ENCODE measurements at places on chromosomes 12 and 14. TPM values are rescaled to one million over a fixed set of nuclear protein-coding genes. Genes with fewer than 3 reads are reported as not detected.

The TBX3 gene
- total RNA-seq: 2.4 TPM

The C14orf39 gene
- not detected for total RNA-seq

The ULK1 gene
- total RNA-seq: 23.5 TPM

DNA sequence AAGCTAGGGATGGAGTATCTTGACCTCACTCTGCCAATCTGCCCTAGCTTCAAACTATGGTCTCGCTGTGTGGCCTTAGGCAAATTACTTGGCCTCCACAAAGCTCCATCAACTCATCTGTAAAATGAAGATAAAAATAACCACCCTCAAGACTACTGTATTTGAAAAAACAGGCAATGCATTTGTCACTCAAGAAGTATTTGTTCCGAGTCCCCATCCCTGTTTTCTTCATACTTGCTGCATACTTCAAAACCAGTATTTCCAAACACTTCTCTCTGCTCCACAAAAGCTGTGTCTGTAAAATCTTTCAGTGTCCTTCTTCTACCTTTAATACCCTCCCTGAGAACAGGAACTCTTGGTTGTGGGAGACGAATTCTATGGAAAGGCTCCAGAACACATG lies 47.9 kb downstream of the GTF2A1 start:
- no peak for DNase-seq

DNA sequence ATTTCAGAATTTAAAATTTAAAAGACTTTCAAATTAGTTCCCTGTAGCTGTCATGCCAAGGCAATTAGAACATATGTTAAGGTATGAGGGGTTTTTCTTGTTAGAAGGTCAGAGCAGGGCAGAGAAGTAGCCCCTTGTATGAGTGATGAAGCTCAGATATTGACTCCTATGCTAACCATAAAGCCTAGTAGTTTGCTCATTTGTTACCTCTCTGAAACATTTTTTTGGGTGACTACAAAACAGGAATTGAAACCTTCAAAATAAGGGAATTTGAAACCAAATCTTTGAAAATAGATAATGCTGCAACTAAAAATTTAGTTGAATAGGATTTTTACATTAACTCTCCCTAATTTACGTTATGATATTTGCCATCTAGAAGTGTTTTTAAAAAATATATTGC lies 333.5 kb downstream of the NAV3 start:
- no peak for DNase-seq

DNA sequence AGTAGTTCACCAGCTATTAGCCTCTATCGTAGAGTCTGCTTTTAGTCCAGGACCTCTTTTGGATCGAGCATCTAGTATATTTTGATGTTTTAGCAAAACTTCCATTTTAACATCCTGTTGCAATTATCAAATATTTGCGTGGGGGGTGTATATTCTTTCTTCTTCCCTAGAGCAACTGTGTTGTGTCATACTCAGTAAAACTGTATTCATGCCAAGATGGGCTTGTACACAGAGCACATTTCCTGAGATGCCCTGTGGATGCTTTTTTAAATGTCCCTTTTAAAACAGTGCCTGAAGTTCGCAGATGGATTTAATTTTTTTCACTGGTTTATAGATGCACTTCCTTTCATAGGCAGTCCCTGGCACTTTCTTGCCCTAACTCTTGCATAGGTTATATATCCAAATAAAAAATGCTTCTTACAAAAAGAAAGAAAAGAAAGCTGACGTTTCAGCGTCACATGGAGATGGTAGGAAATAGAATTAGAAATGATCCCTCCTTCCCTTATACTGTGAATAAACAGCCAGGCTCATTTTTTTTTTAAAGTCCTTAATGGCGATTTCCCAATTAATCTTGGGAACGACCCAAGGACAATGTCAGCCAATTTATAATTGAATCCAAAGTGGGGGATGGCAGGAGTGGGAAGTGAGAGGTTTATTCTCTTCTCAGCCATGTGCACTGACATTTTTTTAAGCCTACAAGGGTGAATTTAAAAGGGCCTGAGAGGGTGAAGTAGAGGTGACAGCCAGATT lies 247.0 kb downstream of the SLC41A2 start:
- peak; percentile 33 for DNase-seq

- no peak for DNase-seq
Observed at GRCh38 chr12:105455261-105455660, 124.8 kb downstream of the C12orf75 start.

- DNase-seq: peak; percentile 40
Observed at GRCh38 chr12:45122768-45123380, 72.0 kb upstream of the DBX2 start.

- DNase-seq: peak; percentile 33
Observed at GRCh38 chr12:55970775-55971174, 3.1 kb upstream of the RAB5B start.

DNA sequence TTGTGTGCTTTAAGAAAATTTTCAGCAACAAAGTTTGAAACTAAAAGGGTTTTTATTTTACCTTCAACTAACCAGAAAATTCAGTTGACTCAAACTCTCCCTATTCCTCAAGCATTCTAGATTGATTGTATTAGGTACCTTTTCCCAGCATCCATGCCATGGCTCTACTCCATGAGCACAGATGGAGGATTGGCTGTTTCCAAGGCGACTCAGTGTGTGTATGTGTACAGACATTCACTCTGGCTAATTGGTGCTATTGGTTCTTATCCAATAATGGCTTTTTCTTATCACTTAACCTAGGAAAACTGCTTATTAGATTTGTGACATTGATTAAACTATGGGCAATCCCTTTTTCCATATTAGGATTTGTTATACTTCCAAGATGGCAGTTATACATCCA lies 202.6 kb downstream of the ANO6 start:
- no peak for DNase-seq

DNA sequence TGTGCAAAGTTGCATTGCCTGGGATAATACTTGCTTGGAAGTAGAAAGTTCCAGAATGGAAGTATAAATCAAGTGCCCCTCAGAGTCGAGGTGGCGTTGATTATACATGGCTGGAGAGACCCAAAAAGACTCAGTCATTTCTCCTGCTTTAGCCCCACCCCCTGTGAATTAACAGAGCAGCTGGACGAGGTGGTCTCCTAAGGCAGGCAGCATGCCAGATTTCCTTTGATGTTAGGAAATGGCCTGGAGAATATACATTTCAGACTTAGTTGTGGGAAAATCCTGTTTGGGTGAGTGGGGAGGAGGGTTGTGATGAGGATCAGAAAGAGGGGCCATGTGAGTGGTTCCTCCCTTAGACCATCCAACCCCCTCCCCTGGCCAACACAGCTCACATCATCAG lies 406.1 kb upstream of the TMPO start:
- DNase-seq: no peak

DNA sequence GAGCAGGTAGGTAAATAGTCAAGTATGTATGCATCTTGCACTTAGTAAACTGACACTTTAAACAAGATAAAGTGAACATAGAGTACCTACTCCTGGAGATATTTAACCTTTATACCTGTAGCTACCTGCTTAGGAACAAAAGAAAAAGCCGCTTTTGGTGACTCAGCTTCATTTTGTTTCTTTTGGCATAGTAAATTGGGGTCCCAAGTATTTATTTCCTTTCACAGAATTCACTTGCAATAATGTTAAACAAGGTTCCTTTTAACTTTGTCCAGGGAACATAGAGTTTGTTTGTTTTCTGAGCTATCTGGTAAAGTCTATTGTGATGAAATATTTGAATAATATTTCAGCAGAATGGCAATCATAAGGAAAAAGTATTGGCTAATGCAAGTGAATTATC lies 20.0 kb downstream of the SLCO1B3 start:
- DNase-seq: no peak

DNA sequence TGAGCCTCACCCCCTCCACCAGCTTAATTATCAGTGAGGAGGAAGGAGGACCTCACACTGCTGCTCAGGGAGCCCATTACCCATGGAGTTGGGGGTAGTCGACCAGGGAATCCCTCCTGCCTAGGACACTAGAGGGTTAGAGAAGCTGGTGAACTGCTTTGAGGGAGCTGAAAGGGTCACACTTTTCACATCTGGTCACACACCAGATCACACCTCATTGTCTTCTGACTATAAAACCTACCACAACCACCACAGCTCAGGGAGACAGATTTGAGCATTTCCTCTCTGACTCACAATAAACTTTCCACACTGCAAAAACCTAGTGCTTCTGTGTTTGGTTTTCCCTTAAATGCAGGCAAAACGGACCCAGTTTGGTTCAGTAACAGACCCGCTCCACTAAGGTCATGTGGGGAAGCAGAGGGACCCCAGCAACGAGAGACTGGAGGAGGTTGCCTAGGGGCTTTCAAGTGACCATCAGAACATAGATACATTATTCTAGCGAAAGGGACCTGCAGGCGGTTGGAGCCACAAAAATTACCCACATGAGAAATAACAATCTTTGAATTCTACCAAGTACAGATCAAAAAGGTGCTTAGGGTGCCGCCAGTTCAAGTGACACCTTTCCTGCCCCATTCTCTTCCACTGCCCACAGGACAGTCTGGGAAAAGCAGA lies 151.4 kb upstream of the AVPR1A start:
- DNase-seq: peak; percentile 35

DNA sequence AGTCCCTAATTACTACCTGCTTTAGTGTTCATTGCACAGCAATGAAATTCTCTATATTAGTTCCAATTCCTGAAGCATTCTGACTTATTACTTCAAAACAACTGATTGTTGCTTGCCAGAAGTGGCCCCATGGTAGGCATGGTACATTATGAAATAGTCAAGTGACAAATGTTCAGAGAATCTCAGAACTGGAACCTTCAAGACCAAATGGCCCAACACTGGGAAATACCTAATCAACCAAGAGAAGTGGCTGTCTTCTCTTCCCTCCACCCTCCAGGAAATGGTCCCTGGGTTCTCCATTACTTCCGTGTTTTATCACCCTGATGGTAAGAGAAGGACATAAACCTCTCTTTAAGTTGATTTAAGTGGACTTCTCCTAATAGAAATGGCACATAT lies 49.9 kb downstream of the ITPR2 start:
- DNase-seq: no peak

GRCh38 chr14:75470238-75470797 lies 42.5 kb downstream of the JDP2 start:
- no peak for DNase-seq

- DNase-seq: peak; percentile 50
Observed at GRCh38 chr14:31357279-31357678, 63.1 kb downstream of the HEATR5A start.

- DNase-seq: no peak
Observed at GRCh38 chr14:68673464-68673863, 119.4 kb downstream of the ZFP36L1 start.

- DNase-seq: no peak
Observed at GRCh38 chr12:30438601-30439041, 257.0 kb downstream of the IPO8 start.
